ENCODE measurements at places on chromosomes 5 and 9.
A peak's percentile ranks its signal among the peaks of the same experiment; 100 is the strongest.

DNA sequence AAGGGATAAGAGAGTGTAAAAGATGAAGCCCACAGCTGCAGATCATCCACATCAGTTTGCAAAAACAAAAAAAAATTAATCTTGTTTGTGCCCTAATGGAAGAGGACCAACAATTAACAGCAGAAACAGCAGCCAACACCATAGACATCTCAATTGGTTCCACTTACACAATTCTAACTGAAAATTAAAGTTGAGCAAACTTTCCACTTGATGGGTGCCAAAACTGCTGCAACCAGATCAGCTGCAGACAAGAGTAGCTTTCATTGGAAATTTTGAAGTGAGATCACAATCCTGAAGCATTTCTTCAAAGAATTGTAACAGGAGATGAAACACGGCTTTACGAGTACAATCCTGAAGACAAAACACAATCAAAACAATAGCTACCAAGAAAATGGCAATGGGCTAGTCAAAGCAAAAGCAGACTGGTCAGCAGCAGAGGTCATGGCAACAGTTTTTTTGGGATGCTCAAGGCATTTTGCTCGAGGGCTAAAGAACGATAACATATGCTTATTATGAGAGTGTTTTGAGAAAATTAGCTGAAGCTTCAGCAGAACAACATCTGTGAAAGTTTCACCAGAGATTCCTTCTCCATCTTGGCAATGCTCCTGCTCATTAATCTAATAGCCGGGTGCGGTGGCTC lies 4.1 kb upstream of the RBM27 start:
- DNase-seq = no peak

GRCh38 chr9:109967651-109968642 lies 187.9 kb downstream of the PALM2AKAP2 start:
- no peak for DNase-seq

- DNase-seq = no peak
Observed at GRCh38 chr5:8523501-8523900, 654.6 kb downstream of the MTRR start.

- peak; percentile 82 for DNase-seq
Observed at GRCh38 chr5:179731791-179732411, 721 bp upstream of the MAML1 start.

- DNase-seq = no peak
Observed at GRCh38 chr5:56128113-56128512, 105.0 kb downstream of the ANKRD55 start.

DNA sequence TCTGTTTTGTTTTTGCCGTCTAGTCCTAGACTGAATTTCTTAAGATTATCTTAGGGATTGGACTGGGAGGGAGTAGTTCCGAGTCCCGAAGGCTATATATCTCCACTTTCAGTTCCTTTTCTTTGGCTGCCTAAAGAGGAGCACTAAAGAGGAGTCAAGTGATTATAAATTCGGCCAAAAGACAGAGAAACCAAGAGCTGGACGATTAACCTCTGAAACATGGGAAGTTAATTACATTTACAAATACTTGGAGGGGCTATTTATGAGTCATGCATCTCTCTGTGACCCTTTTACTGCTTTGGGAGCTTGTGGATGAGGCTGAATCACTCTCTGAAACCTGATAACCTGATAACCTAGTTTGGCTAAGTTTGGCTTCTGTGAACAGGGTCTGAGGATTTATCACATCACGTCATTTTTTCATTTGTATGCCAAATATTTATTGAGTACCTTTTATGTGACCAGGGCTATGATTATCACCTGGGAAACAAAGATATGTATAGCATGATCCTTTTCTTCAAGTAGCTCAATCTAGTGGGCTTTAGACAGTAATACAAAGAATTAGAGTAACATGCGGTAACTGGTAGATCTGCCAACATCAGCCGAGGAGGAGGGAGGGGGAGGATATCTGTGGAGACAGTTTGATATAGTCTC lies 180.9 kb downstream of the CD180 start:
- DNase-seq = peak; percentile 67

DNA sequence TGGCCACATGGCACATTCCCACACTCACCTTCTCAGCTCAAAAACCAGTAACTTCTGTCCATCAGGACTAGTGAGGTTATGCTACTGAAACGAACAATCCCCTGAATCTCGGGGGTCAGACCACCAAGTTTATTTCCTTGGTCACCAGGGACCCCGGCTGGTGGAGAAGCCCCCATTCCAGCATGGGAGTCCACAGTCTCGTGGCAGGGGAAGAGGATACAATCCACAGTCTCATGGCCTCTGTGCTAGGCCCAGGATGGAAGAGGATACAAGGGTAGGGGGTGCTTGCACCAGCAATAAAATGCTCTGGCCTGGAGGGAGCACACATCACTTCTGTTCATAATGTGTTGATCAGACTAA lies 7.4 kb upstream of the CARD19 start:
- DNase-seq = no peak

- DNase-seq = no peak
Observed at GRCh38 chr5:14250748-14251701, 107.9 kb downstream of the TRIO start.

DNA sequence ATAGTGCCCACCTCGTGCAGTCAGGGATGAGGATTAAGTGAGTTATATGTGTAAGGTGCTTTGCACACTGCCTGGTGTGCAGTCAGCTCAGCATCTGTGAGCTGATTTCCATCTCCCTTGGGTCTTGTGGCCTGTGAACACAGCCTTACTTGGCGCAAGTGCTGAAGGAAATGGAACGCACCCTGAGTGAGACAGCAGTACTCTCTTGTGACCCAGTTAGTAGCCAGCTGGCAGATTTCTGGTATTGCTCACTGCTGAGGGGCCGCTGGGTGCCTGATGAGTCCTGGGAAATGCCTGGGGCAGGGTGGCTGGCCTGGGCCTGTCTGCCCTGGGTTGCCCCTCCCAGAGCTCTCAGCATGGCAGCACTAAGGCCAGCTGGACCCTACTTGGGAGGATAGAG lies 90.9 kb upstream of the BOD1 start:
- peak; percentile 52 for DNase-seq

GRCh38 chr5:125967576-125967975 lies 455.6 kb upstream of the GRAMD2B start:
- no peak for DNase-seq

DNA sequence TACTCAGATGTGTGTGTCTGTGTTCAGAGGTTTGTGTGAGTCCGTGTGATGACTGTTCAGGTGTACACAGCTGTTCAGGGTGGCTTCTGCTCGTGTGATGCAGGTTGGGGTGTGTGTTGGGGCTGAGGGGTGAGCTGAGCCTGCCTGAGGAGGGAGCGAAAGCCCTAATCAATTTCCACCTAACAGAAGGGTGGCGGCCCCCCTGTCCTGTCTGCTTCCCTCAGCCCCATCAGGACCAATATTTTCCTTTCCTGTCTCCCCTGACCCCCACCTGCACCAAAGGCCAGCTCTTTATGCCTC lies 30.2 kb downstream of the LHX2 start:
- no peak for DNase-seq

DNA sequence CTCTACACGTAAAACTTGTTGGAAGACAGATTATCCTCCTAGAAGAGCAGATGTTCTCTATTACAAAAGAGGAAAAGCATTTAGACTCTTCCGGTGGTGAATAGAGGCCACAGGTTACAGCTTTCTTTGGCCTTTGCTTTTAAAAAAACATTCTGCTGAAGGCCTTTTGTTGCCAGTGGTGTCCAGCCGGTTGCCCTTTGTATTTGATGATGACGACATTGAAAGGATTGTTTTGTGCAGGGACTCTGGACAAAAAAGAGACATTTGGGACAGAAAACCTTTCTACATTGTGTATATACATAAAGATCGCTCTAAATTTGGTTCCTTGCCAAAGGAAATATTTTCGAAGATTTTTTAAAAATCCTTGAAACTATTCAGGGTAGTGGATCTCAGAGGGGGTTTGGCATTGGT lies 180.3 kb downstream of the C9orf152 start:
- DNase-seq = no peak

GRCh38 chr5:31107091-31107518 lies 86.4 kb upstream of the CDH6 start:
- no peak for DNase-seq

GRCh38 chr9:125153712-125154367 lies 10.5 kb upstream of the SCAI start:
- no peak for DNase-seq

DNA sequence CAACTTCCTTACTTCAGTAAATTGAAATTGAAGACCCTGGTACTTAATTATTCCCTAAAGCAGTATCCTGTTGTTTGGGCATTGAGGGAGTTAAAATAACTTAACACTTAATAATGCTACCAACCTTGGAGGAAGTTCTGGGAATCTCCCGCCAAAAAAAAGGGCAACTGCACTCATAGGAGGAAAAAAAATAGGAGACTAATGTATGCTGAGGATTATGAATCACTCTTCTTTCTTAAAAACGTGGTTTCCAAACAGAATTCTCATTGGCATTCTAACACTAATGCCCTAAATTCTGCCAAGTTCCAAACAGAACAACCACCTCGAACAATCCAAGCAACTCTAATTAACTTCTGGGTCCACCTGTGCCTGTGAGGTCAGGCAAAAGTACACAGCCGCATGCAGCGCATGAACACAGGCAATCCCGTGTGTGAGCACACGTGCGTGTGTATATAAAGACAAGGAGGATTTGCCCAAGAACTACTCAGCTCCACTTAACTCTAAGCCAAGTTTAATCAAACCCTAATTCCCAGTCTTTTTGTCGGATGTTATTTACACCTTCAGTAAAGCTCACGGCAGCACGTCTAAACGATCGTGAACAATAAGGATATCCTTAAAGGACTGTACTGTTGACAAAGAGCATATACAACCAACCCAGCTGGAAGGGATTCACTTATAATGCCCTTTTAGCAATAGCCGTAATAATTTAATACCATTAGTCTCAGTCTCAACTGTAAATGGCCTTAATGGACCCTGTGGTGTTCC lies 78.4 kb downstream of the EBF1 start:
- DNase-seq = no peak

GRCh38 chr5:38008198-38008597 lies 168.4 kb upstream of the GDNF start:
- DNase-seq = no peak

DNA sequence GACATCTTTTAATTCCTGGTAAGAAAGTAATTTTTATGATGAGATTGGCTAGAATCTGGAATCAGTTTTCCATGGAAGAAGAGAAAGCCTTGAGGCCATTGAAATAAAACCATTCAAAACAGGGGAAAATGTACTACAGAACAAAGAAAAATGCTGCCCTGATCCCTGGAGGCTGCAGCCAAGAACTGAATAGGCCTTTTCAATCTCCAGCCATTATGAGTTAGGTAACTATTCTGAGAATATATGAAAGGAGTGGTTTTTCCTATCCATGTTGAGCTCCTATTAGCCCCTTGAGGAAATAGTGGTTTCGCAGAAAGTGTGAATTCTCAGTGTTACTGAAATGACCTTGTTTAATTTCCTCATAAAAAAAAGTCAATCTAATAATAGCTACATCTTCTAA lies 408.5 kb upstream of the GRAMD2B start:
- no peak for DNase-seq

GRCh38 chr5:73067213-73067612 lies 53.2 kb upstream of the TMEM171 start:
- no peak for DNase-seq

GRCh38 chr5:88729084-88729828 lies 153.7 kb downstream of the MEF2C start:
- peak; percentile 92 for DNase-seq
